Fibroblast of lung (primary cell): ENCODE measurements at places on chromosomes 3 and 15. TPM values are rescaled to one million over a fixed set of nuclear protein-coding genes. Genes with fewer than 3 reads are reported as not detected.

The CILP gene
- total RNA-seq = 0.17 and 0.26 TPM in 2 replicates

The USP4 gene
- 20.3 and 28.7 TPM in 2 replicates for total RNA-seq

The CLSTN2 gene
- under 0.01 TPM in 2 replicates for total RNA-seq

The CADM2 gene
- under 0.01 TPM in 1 of 2 replicates, not detected in the other for total RNA-seq

The ACKR4 gene
- total RNA-seq = 1.8 and 14.9 TPM in 2 replicates

The DPPA2 gene
- total RNA-seq = not detected in 2 replicates

The LSAMP gene
- 4.8 and 9.0 TPM in 2 replicates for total RNA-seq

The PRRT3 gene
- total RNA-seq = 1.5 and 3.8 TPM in 2 replicates

The RETNLB gene
- not detected in 2 replicates for total RNA-seq

The SOX14 gene
- total RNA-seq = not detected in 2 replicates

The C3orf85 gene
- total RNA-seq = not detected in 2 replicates

The CLDN16 gene
- total RNA-seq = under 0.01 and 0.33 TPM in 2 replicates

The THAP10 gene
- 2.3 and 5.0 TPM in 2 replicates for total RNA-seq

The FBN1 gene
- 260 and 446 TPM in 2 replicates for total RNA-seq
